ENCODE measurements at places on chromosomes 5 and 9. TPM values are rescaled to one million over a fixed set of nuclear protein-coding genes. Genes with fewer than 3 reads are reported as not detected.
A peak's percentile ranks its signal among the peaks of the same experiment; 100 is the strongest.

The FOXD4 gene
- polyA plus RNA-seq: 0.09 TPM

The PCYOX1L gene
- 12.7 TPM for polyA plus RNA-seq

The PCDHGA5 gene
- not detected for polyA plus RNA-seq

The DRD1 gene
- polyA plus RNA-seq: not detected

The LCN15 gene
- polyA plus RNA-seq: not detected

The SLC34A1 gene
- polyA plus RNA-seq: not detected

The PCDHGA11 gene
- polyA plus RNA-seq: not detected

The GLE1 gene
- 21.2 TPM for polyA plus RNA-seq

- H3K4me1 ChIP-seq: peaks cover 18% of the 10 kb centered on the region
- H3K36me3 ChIP-seq: no peaks in the 10 kb centered on the region
- no peak for DNase-seq
- H3K4me3 ChIP-seq: no peak overlapping the region
- H3K27me3 ChIP-seq: no peaks in the 10 kb centered on the region
Measured at GRCh38 chr5:68405784-68406743, 190.5 kb downstream of the PIK3R1 start.

GRCh38 chr5:100841358-100842076 lies 61.6 kb downstream of the ST8SIA4 start:
- DNase-seq: no peak
- peaks cover 6% of the 10 kb centered on the region for H3K4me1 ChIP-seq
- H3K27me3 ChIP-seq: no peaks in the 10 kb centered on the region
- no peaks in the 10 kb centered on the region for H3K36me3 ChIP-seq
- H3K27ac ChIP-seq: no peak overlapping the region

GRCh38 chr9:37961351-37961750 lies 57.4 kb upstream of the SLC25A51 start:
- no peak overlapping the region for H3K27ac ChIP-seq
- H3K36me3 ChIP-seq: no peaks in the 10 kb centered on the region
- H3K4me1 ChIP-seq: no peaks in the 10 kb centered on the region
- no peak overlapping the region for H3K4me3 ChIP-seq
- DNase-seq: no peak

DNA sequence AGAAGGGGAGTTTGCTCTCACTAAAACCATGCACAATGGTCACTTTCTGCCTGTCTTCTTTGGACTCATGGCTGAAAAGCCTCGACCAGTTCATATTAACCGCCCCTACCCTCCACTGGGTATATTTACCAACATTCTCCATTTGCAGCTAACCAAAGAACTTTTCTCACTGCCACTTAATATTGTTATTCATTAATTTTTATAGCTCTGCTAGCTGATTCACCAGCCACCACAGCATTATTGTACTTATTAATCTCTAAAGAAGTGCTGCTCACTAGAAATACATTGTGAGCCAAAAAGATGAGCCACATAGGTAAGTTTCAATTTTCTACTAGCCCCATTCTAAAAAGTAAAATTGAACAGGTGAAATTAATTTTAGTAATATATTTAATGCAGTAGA lies 33.4 kb upstream of the SMIM32 start:
- no peak for DNase-seq
- H3K27me3 ChIP-seq: no peaks in the 10 kb centered on the region
- H3K36me3 ChIP-seq: no peaks in the 10 kb centered on the region

- no peak for DNase-seq
- no peak overlapping the region for H3K27ac ChIP-seq
- H3K4me1 ChIP-seq: no peaks in the 10 kb centered on the region
- no peak overlapping the region for H3K4me3 ChIP-seq
Measured at GRCh38 chr9:98736226-98736625, 27.5 kb upstream of the GABBR2 start.

DNA sequence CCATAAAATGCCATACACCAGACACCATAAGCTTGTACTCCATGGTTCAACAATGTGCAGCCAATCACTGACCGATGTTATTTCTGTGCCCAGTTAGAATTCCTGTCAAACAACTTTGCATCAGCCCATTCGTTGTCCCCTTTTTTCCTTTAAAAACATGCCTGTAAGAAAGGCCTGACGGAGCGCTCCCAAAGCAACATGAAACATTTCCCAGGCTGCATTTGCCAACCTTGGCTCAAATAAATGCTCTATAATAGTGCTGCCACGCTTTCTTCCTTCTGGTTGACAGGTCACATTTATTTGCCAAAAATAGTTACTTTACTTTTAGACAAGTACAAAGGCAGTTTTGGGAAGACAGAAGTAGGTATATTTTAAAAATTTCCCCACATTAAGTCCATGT lies 735.6 kb upstream of the PTPRD start:
- no peak overlapping the region for H3K27ac ChIP-seq
- no peak for DNase-seq
- no peaks in the 10 kb centered on the region for H3K27me3 ChIP-seq
- H3K36me3 ChIP-seq: no peaks in the 10 kb centered on the region

GRCh38 chr9:8224381-8224801 lies 424.8 kb upstream of the DMAC1 start:
- H3K27ac ChIP-seq: no peak overlapping the region
- H3K27me3 ChIP-seq: no peaks in the 10 kb centered on the region
- no peaks in the 10 kb centered on the region for H3K36me3 ChIP-seq
- no peaks in the 10 kb centered on the region for H3K4me1 ChIP-seq
- H3K4me3 ChIP-seq: no peak overlapping the region
- DNase-seq: no peak

DNA sequence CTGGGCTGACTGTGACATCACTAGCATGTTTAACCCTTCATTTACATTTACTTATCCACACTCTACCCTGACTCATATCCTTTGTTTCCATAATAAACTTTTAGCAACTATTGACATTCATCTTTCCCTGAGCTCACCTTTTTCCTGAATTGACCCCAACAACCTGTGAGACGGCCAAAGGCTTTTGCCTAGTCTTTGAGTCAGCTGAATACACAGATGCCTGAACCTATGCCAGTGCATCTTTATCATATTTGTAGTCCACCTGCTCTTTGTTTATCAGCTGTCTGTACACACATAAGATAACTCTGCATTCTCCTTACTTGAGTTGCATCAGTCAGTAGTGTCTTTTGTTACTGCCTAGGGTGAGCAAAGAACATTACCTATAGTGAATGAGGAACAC lies 128.5 kb upstream of the HMHB1 start:
- no peaks in the 10 kb centered on the region for H3K27me3 ChIP-seq
- no peak for DNase-seq
- no peak overlapping the region for H3K4me3 ChIP-seq
- no peaks in the 10 kb centered on the region for H3K4me1 ChIP-seq

- no peak overlapping the region for H3K4me3 ChIP-seq
- H3K36me3 ChIP-seq: no peaks in the 10 kb centered on the region
- no peaks in the 10 kb centered on the region for H3K4me1 ChIP-seq
- no peak for DNase-seq
- peaks cover 1% of the 10 kb centered on the region for H3K27me3 ChIP-seq
Measured at GRCh38 chr5:159975462-159976019, 33.4 kb upstream of the TTC1 start.

DNA sequence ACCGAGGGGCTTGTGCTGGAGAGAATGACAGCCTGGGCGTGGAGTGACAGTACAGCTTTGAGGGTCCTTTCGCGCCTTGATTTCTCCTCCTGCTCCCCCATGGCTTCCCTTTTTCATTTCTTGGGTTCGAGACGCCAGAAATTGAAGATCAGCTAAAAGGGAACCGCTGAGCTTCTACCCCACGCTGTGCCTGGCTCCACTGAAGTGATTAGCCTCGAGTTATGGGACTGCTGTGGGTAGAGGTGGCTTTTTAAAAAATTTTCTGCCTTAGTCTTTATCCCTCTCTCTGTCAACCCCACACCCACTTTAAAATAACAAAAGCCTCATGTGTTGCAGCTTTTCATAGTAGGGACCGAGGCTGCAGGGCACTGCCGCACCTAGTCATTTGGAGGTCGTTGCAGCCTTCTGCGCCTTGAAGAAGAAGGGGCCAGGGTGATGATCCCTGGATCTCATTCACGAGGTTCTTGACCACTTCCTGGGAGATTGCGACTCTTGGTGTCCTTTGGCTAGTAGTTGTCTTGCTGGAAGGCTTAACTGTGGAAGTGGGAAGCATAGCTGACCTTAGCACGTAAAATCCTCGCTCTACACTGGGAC lies 603 bp downstream of the PPIP5K2 start:
- peaks cover 3% of the 10 kb centered on the region for H3K36me3 ChIP-seq
- H3K27me3 ChIP-seq: no peaks in the 10 kb centered on the region
- peaks cover 9% of the 10 kb centered on the region for H3K4me1 ChIP-seq
- H3K27ac ChIP-seq: peak overlapping the region; percentile 90
- DNase-seq: no peak

DNA sequence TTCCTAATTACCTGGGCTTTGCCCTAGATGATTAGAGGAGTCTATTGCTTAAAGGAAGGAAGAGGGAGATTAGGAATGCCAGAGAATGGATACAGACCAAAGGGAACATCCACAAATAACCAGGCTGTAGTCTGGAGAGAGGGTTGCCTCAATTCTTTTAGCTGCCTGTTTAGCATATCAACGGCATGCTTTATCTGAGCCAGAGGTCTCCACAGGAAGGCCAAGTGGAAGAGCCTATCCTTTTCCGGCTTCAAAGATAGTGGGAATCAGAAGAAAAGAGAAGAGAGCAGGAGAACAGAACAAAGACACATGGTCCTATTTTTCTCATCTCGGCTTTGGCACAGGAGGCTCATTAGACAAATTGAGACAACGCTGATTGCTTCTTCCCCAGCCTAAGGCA lies 142.4 kb downstream of the NMUR2 start:
- no peaks in the 10 kb centered on the region for H3K36me3 ChIP-seq
- H3K4me3 ChIP-seq: no peak overlapping the region
- no peak for DNase-seq
- H3K27ac ChIP-seq: no peak overlapping the region

- H3K27me3 ChIP-seq: no peaks in the 10 kb centered on the region
- H3K4me3 ChIP-seq: no peak overlapping the region
- H3K36me3 ChIP-seq: no peaks in the 10 kb centered on the region
- no peak overlapping the region for H3K27ac ChIP-seq
- DNase-seq: no peak
Measured at GRCh38 chr9:81597419-81598122, 91.8 kb downstream of the TLE1 start.

DNA sequence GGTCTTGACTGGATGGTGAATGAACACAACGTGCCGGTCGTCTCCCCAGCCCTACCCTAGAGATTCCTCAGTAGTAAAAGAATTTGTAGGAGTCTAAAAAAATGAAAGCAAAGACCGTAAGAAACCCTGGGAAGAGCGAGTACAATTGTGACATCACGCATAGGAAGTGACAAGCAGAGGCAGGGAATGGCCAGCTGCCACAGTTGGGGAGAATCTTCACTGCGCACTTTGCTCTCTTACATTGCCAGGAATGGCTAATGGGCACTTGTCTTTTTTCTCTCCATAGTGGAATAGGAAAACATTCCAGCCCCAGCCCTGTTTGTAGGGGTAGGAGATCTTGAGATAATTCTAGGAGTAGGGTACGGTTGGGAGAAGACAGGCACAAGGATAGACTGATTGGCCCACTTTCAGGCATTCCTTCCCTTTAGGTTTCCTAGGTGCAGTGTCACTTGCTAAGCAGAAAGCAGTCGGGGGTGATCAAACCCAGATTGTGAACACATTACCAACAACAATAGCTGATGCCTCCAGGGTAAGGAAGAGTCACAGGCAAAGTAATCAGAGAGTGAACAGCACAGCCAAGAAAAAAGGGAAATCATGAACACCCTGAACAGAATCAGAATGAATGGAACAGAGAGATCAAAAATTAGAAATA lies 302.7 kb downstream of the MAN2A1 start:
- no peak overlapping the region for H3K27ac ChIP-seq
- no peaks in the 10 kb centered on the region for H3K27me3 ChIP-seq
- no peak overlapping the region for H3K4me3 ChIP-seq
- no peak for DNase-seq
- no peaks in the 10 kb centered on the region for H3K4me1 ChIP-seq

Measured in naive thymus-derived CD4-positive, alpha-beta T cell (primary cell).